Stimulated activated CD8-positive, alpha-beta memory T cell treated with anti-CD3 and anti-CD28 coated beads, Interleukin-4, amount 100 ng/mL, for 24 hours (primary cell): ENCODE measurements at places on chromosomes 5 and 9.
A peak's percentile ranks its signal among the peaks of the same experiment; 100 is the strongest.

DNA sequence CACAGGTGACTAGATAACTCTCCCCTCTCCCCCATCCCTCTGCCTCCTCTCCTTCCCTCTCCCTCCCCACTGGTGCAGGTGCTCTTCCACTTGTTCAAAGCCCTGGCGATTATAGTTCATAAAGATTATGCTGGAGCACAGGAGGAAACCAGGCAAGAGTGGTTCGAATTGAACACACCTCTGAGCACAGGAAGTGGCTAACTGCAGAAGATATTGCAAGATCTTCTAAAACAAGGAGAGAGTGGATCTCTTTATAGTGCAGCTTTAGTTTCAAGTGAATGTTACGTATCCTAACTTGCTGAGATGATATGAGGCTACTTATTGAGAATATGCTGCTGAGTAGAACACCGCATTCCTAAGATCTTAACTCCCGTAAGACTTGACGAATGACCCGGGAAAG, 178.4 kb downstream of the GOLPH3 start:
- no peak for DNase-seq

- DNase-seq: no peak
Observed at GRCh38 chr5:179315356-179315890, 29.8 kb downstream of the ADAMTS2 start.

- DNase-seq: no peak
Observed at GRCh38 chr5:122719991-122720746, 54.7 kb upstream of the SNX2 start.

DNA sequence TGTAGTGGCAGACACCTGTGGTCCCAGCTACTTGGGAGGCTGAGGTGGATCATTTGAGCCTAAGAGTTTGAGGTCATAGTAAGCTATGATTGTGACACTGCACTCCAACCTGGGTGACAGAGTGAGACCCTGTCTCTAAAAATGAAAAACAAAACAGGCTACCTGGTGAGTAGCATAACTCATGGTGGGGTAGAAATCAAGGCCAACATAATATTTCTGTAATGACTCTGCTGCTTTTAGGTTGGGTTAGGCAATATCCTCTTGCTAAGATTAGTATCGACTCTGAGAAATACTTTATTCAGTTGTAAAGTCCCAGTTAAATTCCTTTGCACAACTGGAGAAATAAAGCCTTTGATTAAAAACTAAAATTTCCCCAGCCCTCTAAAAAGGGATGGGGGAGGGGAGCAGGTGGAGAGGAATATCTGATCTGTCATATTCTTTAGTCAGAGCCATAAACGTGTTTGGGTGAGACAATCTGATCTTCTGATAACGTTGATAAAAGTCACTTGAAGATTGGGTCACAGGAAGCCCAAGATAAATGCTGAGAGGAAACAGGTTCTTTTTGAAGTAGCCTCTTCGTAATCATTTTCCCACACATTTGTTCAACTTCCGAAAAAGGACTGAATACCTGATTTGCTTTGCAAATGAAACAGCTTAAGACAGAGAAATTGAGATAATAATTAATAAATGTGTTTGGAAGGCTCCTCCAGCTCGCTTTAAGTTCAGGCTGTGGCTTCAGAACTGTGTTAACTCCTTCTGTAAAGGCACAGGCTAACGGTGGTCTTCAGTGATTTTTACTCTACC, 14.9 kb downstream of the IL4 start:
- DNase-seq: no peak

DNA sequence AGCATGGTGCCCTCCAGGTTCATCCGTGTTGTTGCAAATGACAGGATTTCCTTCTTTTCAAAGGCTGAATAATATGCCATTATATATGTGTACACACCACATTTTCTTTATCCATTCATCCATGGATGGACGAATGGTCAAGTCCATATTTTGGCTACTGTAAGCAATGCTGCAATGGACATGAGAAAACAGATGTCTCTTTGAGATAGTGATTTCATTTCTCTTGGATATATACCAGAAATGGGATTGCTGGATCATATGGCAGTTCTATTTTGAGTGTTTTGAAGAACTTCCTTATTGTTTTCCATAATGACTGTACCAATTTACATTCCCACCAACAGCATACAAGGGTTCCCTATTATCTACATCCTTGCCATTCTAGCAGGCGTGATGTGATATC, 67.9 kb downstream of the TEK start:
- DNase-seq: no peak

DNA sequence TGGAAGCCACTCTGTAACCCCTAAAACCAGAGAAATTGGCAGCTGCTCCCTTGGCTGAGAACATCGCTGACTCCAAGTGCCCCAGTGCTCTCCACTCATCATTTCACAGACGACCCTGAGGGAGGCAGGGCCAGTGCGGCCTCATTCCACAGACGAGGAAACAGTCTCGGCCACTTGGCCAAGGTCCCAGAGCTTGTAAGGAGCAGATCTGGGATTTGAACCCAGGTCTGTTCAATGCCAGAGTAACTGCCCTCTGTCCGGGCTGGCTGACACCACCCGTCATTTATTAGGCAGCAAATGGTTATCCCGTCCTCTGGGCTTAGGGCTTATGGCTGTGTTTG, 19.9 kb upstream of the IER5L start:
- DNase-seq: no peak

DNA sequence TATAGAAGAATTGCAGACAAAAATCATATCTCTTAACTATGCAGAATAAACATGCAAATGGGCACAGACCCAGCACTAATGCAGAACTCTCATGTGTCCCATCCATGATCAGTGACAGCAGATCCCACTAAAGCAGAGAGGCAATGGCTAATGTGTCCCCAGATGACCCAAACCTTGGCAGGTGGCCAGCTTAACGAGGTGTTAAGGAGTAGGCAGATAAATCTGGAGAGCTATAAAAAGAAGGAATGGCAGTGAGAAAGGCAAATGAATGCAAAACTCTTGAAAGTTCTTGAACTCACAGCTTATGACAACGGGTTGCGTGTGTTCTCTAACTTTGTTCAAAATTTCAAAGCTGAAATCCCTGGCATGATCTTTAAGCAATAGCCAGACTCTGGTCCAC, 265.4 kb downstream of the RASEF start:
- DNase-seq: no peak

DNA sequence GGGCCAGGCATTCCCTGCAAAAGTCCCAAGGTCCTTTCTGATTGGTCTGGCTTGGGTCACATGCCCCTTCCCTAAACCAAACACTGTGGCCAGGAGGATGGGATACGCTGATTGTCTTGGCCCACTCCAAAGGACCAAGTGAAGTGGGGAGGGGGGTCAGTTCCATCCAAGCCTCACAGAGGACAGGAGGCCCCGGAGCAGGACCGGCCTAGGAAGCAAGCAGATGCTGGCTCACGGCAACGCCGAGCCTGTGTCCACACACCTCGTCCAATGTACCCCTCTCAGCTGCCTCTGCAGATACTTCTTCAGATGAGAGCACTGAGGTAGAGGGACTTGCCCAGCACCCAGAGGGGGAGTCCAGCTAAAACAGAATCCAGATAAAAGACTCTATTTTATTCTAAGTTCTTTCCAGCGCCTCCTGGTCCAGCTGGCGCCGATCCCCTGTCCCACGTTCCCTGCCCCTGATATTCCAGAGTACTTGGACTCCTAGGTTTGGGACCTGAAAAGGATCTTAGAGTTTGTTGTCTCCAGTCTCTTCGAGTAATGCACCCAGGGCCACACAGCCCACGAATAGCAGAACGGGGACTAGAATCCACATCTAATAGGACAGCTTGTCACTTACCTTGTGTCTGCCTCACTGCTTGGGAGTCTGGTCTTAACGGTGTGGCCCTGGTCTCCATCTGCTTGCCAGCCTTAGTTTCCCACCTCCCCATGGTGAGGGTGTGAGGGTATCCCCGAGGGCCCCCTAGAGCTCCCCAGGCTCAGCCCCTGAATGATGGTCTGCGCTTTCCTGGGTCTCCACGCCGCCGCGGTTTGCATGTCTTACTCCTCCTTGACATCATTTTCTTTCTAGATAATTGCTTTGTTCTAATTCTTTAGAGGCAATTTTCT, 72.4 kb upstream of the UNC5A start:
- no peak for DNase-seq

- DNase-seq: no peak
Observed at GRCh38 chr5:15664961-15665360, 165.0 kb downstream of the FBXL7 start.

- DNase-seq: no peak
Observed at GRCh38 chr5:74148321-74148720, 492.2 kb downstream of the ENC1 start.

DNA sequence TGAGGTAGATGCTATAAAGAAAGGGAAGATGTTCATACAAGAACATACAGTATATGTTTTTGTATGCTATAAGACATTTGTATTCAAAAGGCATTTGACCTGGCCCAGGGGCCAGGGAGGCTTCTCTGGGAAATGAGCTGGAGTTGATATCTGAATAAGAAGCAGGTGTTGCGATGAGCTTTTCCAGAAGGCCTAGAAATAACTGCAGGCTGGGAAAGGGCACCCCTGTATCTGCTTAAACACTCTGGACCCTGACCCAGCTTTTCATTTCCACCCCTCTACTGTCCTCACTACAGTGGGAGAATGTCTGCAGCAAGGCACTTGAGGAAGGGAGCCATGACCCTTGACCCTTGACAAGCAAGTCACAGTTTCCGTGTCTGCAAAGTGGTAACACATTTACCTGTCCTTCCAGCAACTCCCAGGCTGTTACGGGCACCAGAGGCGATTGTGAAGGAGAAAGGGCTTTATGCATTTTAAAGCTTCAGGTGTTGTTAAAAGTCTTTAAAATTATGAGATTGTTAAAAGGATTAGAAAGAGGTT, 88.2 kb upstream of the PANK3 start:
- DNase-seq: no peak

DNA sequence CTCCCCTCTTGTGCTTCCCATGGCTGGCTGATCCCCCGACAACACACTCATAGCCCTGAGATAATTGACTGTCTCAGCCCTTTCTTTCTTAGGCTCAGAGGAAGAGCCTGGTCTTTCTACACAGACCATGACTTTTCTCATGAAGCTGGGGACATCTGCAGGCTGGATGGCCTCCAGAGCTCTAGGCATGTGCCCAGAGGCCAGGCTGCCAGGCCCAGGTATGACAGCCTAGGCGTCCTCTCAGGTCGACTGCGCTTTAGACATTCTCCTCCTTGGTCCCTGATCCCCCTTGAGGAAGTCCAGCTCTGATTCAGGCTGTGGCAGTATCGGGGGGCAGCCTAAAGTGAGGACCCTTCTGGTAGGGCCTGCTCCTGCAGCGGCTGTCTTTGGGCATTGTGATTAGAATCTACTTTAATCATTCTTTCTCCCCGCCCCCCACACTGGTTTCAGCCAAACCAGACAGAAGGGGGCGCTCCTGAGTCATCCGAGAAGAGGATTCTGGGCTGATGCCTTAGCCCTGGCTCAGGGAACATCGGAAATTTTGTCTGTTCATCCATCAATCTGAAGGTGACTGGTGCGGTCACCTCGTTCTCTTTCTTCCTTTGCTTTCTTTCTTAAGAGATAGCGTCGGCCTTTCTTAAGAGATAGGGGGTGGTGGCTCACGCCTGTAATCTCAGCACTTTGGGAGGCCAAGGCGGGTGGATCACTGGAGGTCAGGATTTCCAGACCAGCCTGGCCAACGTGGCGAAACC, 66.5 kb upstream of the HSPA9 start:
- peak; percentile 62 for DNase-seq
